Endothelial cell of coronary artery (primary cell): ENCODE measurements at places on chromosomes 7 and 10. TPM values are rescaled to one million over a fixed set of nuclear protein-coding genes. Genes with fewer than 3 reads are reported as not detected.

LAMB4 gene
- 0.09 and 0.36 TPM in 2 replicates for total RNA-seq

VPS37D gene
- 2.4 and 4.0 TPM in 2 replicates for total RNA-seq

TMEM184A gene
- total RNA-seq: 0.19 TPM in 1 of 2 replicates, not detected in the other

TCERG1L gene
- total RNA-seq: not detected in 2 replicates

MYH16 gene
- 0.38 and 0.72 TPM in 2 replicates for total RNA-seq

GNG11 gene
- 104 and 146 TPM in 2 replicates for total RNA-seq

LDB3 gene
- not detected in 2 replicates for total RNA-seq

NKX6-2 gene
- total RNA-seq: under 0.01 TPM in 1 of 2 replicates, not detected in the other

SLIT1 gene
- total RNA-seq: under 0.01 TPM in 1 of 2 replicates, not detected in the other

NEURL1 gene
- under 0.01 and 0.09 TPM in 2 replicates for total RNA-seq

EDRF1 gene
- 16.2 and 17.3 TPM in 2 replicates for total RNA-seq

CFAP46 gene
- 1.1 and 2.3 TPM in 2 replicates for total RNA-seq

UMAD1 gene
- 4.0 and 4.8 TPM in 2 replicates for total RNA-seq

SGCE gene
- 47.1 and 58.1 TPM in 2 replicates for total RNA-seq

FAM25C gene
- not detected in 2 replicates for total RNA-seq

NEUROG3 gene
- total RNA-seq: not detected in 2 replicates

GAD2 gene
- not detected in 2 replicates for total RNA-seq

HABP2 gene
- total RNA-seq: not detected in 2 replicates

DBF4 gene
- 10.3 and 15.7 TPM in 2 replicates for total RNA-seq

GDF10 gene
- not detected in 2 replicates for total RNA-seq

HYAL4 gene
- under 0.01 TPM in 1 of 2 replicates, not detected in the other for total RNA-seq

PNLIPRP2 gene
- total RNA-seq: not detected in 2 replicates

TBL2 gene
- total RNA-seq: 47.0 and 61.8 TPM in 2 replicates

COL28A1 gene
- total RNA-seq: not detected in 2 replicates

PDZD7 gene
- total RNA-seq: 0.27 and 0.85 TPM in 2 replicates

ZNF804B gene
- under 0.01 TPM in 1 of 2 replicates, not detected in the other for total RNA-seq

CLCN1 gene
- total RNA-seq: not detected in 2 replicates
